ENCODE measurements at places on chromosomes 13 and 19. TPM values are rescaled to one million over a fixed set of nuclear protein-coding genes. Genes with fewer than 3 reads are reported as not detected.
A peak's percentile ranks its signal among the peaks of the same experiment; 100 is the strongest.

DNA sequence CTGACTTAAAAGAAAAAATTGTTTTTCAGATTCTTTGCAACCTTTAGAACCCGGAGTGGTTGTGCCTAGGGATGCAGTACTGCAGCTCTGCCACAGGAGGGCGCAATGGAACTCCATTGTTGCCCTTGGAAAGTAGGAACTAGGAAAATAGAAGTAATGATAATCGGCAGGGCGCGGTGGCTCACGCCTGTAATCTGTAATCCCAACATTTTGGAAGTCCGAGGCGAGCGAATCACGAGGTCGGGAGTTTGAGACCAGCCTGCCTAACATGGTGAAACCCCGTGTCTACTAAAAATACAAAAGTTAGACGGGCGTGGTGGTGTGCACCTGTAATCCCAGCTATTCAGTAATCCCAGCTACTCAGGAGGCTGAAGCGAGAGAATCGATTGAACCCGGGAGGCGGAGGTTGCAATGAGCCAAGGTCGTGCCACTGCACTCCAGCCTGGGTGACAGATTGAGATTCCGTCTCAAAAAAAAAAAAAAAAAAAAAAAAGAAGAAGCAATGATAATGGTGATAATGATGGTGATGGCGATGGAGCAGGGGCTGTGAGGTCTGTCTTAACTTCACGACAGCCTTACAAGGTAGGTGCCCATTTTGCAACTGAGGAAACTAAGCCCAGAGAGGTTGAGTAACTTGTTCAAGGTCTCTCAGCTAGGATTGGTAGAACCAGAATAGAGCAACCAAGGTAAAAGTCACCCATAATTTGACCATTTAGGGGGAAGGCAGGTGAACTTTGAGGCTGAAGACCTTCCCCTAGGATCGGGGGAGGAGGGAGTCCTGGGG, 5.5 kb upstream of the ADAMTS10 start:
- no peaks in the 10 kb centered on the region for H3K36me3 ChIP-seq
- no peaks in the 10 kb centered on the region for H3K4me1 ChIP-seq
- no peaks in the 10 kb centered on the region for H3K27me3 ChIP-seq
- peak; percentile 54 for DNase-seq

ZNF681 gene
- 0.25 TPM for total RNA-seq

HCST gene
- 3.1 TPM for total RNA-seq

SIRT6 gene
- 7.7 TPM for total RNA-seq

RPL36 gene
- 251 TPM for total RNA-seq

DNA sequence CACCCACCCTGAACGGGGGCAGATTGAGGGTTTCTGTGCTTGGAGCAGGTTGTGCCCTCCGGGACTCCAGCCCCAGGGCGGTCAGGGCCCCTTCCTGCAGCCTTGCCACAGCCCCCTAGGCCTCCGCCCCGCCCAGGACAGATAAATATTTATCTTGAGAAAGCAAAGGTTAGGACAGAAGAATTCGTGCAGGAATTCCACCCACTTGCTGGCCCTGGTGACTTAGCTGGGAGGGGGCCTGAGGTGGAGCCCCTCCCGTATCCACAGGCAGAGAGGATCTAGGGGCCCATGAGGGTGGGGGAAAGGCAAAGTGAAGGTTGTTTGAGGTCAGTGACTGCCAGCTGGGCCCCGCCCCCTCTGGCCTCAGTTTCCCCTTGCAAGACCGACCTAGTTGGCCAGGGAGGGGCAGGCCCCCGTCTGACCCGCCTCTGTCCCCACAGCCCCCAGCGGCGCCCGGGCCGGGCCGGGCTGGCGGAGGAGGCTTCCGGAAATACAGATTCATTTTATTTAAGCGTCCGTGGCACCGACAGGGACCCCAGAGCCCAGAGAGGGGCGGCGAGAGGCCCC, 5.2 kb downstream of the MIDN start:
- peak overlapping the region; percentile 75 for H3K4me3 ChIP-seq
- H3K36me3 ChIP-seq = peaks cover 30% of the 10 kb centered on the region
- DNase-seq = no peak
- peak overlapping the region; percentile 90 for H3K27ac ChIP-seq
- H3K4me1 ChIP-seq = peaks cover 48% of the 10 kb centered on the region

DNA sequence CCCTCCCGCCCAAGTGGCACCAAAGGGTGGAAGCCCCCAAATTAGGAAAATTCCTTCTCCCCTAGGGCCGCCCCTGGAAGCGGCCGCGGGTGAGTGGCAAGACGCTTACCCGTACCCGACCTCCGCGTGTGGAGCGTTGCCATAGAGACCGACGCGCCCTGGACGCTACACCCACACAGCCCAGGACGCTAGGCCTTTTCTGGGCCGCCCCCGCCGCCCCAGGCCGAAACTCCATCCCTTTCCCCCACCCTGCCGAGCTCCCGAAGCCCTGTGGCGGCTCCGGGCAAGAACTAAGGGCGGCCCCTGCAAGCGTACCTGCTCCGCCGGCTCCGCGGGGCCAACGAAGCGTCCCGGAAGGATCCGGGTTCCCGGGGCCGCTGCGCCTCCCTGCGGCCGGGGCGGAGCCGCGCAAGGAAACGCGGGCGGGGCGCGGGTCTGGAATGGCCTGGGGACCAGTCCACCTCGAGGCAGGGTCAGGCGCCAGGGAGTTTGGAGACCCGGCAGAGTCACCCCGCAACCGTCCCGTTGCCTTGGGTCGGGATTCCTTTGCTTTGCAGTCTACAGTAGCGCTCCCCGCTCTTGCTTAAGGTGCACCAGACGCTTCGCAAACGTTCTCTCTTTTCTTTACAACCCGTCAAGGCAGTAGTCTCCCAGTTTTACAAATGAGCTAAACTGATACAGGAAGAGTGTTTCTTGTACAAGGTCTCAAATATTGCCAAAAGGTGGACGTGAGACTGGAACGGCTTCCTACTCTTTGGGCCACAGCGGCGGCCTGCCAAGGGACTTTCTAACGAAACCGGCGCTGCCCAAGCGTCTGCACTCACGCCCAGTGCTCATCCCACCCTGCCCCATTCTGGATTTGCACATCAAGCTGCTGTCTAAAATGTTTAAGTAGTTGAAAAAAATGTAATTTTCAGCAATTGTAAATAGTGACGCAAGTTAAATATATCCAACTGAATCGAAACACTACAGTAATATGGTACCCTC, at the start of gene NEK5:
NEK5 (minus strand) TSS at position 360 of the 987 bp plus-strand sequence. CDS start 1,591 bp downstream, outside the sequence.
- peaks cover 2% of the 10 kb centered on the region for H3K36me3 ChIP-seq
- no peaks in the 10 kb centered on the region for H3K27me3 ChIP-seq
- peak within 1 kb of the TSS; percentile 61 for H3K4me3 ChIP-seq
- no peak within 1 kb of the TSS for H3K27ac ChIP-seq
- peaks cover 17% of the 10 kb centered on the region for H3K4me1 ChIP-seq

GRCh38 chr19:48933382-48933932, at the start of gene DHDH:
DHDH (plus strand) TSS chr19:48933699; CDS start chr19:48933722, 23 bp downstream.
- H3K36me3 ChIP-seq = no peaks in the 10 kb centered on the region
- no peaks in the 10 kb centered on the region for H3K27me3 ChIP-seq
- H3K4me3 ChIP-seq = peak within 1 kb of the TSS; percentile 23
- H3K4me1 ChIP-seq = peaks cover 4% of the 10 kb centered on the region
- H3K27ac ChIP-seq = no peak within 1 kb of the TSS

GRCh38 chr19:3006075-3006767, 22.9 kb downstream of the TLE2 start:
- no peak for DNase-seq
- H3K36me3 ChIP-seq = peaks cover 4% of the 10 kb centered on the region
- no peak overlapping the region for H3K27ac ChIP-seq
- no peaks in the 10 kb centered on the region for H3K27me3 ChIP-seq
- no peaks in the 10 kb centered on the region for H3K4me1 ChIP-seq

GRCh38 chr19:29966588-29967249, 24.7 kb downstream of the URI1 start:
- H3K4me1 ChIP-seq = peaks cover 11% of the 10 kb centered on the region
- DNase-seq = no peak
- H3K4me3 ChIP-seq = no peak overlapping the region
- no peaks in the 10 kb centered on the region for H3K36me3 ChIP-seq

GRCh38 chr13:30142486-30143211, 164.7 kb downstream of the KATNAL1 start:
- no peaks in the 10 kb centered on the region for H3K36me3 ChIP-seq
- peaks cover 3% of the 10 kb centered on the region for H3K27me3 ChIP-seq
- H3K4me3 ChIP-seq = no peak overlapping the region
- H3K4me1 ChIP-seq = no peaks in the 10 kb centered on the region

RGL3 gene
- 2.4 TPM for total RNA-seq

DNA sequence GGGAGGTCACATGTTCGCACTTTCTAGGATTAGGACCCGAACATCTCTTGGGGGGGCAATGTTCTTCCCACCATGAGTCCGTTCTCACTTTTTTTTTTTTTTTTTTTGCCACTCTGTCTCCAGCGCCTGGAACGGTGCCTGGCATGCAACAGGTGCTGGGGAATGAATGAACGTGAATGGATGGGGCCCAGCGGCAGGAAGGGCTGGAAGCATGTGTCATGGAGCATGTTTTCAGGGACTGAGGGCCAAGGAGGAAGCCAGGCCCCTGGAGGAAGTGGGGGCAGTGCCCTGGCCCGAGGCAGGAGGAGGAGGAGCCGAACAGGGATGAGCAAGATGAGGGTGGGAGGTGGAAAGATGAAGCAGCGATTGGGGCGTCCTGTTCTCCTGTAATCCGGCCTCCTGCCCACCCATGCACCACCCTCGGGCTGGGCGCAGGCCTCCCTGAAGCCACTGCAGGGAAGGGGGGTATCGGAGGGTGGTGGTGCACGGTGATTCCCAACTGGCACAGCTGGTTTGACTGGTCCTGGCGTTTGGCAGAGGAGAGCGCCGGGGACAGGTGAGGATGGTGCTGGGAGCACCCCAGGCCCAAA, 8.8 kb upstream of the SULT2B1 start:
- no peaks in the 10 kb centered on the region for H3K36me3 ChIP-seq
- no peaks in the 10 kb centered on the region for H3K27me3 ChIP-seq
- no peak for DNase-seq
- no peaks in the 10 kb centered on the region for H3K4me1 ChIP-seq

DNA sequence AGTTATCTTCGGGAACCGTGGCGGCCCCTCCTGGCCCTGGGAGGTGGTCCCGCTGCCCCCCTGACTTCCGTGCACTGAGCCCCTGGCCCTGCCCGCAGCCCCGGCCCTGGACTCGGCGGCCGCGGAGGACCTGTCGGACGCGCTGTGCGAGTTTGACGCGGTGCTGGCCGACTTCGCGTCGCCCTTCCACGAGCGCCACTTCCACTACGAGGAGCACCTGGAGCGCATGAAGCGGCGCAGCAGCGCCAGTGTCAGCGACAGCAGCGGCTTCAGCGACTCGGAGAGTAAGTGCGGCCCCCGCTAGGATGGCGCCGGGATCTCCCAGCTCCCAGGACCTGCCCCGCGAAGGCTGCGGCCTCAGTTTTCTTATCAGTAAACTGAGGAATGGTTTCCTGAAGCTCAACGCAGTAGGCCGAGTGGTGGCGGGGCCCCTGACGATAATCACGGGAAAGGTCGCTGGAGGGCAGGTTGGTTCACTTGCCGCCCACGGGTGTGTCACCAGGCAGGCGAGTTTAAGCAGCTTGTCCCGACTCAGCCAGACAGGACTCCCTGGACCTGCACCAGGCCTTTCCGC, 924 bp downstream of the RGCC start:
- H3K27me3 ChIP-seq = no peaks in the 10 kb centered on the region
- peaks cover 11% of the 10 kb centered on the region for H3K4me1 ChIP-seq

DNA sequence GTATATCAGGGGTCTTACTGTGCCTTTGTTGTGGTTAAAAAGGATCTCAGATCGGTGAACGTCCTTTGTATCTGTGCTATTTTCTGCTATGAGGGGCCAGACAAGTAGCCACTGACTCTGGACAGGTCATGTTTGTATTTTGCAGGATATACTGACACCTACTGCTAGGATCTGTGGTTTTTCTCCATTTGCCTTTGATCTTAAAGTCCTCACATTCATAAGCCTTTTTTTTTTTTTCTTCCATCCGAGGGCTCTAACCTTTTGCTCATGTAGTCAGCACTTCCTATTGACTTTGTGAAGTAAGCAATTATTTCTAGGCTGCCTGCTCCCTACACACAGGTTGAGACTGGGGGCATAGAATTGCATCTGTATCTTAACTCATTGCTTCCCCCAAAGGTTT, 106.2 kb downstream of the SLITRK5 start:
- H3K27me3 ChIP-seq = no peaks in the 10 kb centered on the region
- H3K4me3 ChIP-seq = no peak overlapping the region
- no peak overlapping the region for H3K27ac ChIP-seq

- no peak overlapping the region for H3K4me3 ChIP-seq
- H3K36me3 ChIP-seq = peaks cover 15% of the 10 kb centered on the region
- H3K27me3 ChIP-seq = no peaks in the 10 kb centered on the region
- DNase-seq = no peak
- H3K27ac ChIP-seq = no peak overlapping the region
Observed at GRCh38 chr19:48455908-48456562, 661 bp downstream of the KCNJ14 start.

- no peak overlapping the region for H3K27ac ChIP-seq
- no peak for DNase-seq
- H3K36me3 ChIP-seq = no peaks in the 10 kb centered on the region
Observed at GRCh38 chr13:113756441-113757097, 2.5 kb upstream of the TMEM255B start.

DNA sequence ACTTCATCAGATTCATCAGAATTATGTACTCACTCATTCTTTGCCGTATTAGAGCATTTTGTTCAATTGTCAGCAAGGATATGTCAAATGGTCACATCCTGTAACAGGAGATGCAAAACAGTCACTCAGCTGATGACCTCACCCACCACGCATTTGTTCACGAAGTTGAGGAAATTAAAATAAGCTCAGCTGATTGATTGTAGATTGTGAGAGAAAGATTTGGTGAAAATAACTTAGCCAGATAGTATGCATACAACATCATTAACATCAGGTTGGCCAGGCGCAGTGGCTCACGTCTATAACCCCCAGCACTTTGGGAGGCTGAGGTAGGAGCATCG, 22.6 kb upstream of the CDC16 start:
- H3K27ac ChIP-seq = no peak overlapping the region
- peak; percentile 1 for DNase-seq
- H3K4me1 ChIP-seq = no peaks in the 10 kb centered on the region
- no peaks in the 10 kb centered on the region for H3K27me3 ChIP-seq
- H3K4me3 ChIP-seq = no peak overlapping the region
- H3K36me3 ChIP-seq = no peaks in the 10 kb centered on the region

- no peak overlapping the region for H3K4me3 ChIP-seq
- no peaks in the 10 kb centered on the region for H3K4me1 ChIP-seq
- H3K36me3 ChIP-seq = no peaks in the 10 kb centered on the region
- no peaks in the 10 kb centered on the region for H3K27me3 ChIP-seq
Observed at GRCh38 chr13:93260591-93260990, 34.0 kb downstream of the GPC6 start.

DNA sequence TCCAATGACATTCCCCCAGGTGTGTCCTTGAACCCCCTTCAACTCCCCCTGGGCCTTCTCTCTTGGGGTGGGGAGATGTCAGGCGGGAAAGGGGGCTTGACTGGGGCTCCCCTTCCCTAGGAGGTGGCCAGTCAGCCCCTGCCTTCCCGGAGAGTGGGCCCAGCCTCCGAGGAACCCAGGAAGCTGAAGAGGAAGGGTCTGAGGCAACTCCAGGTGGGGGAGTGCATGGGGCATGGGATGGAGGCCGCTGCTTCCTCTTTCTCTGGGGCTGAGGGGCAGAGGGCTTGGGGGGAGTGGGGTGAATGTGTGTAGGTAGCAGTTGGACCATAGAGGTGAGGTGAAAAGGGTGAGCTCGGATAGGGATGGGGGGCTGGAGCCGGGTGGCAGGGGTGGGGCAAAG, 2.7 kb upstream of the INAFM1 start:
- no peak for DNase-seq
- peaks cover 11% of the 10 kb centered on the region for H3K36me3 ChIP-seq
- H3K27ac ChIP-seq = no peak overlapping the region
- H3K4me3 ChIP-seq = no peak overlapping the region

LAIR1 gene
- total RNA-seq = 4.5 TPM
